GM12865 (cell line): ENCODE measurements at places on chromosomes 7 and 10.

- no peak for DNase-seq
Observed at GRCh38 chr10:58567652-58568051, 55.0 kb downstream of the BICC1 start.

GRCh38 chr10:115483294-115483693 lies 390.1 kb downstream of the ATRNL1 start:
- no peak for DNase-seq

DNA sequence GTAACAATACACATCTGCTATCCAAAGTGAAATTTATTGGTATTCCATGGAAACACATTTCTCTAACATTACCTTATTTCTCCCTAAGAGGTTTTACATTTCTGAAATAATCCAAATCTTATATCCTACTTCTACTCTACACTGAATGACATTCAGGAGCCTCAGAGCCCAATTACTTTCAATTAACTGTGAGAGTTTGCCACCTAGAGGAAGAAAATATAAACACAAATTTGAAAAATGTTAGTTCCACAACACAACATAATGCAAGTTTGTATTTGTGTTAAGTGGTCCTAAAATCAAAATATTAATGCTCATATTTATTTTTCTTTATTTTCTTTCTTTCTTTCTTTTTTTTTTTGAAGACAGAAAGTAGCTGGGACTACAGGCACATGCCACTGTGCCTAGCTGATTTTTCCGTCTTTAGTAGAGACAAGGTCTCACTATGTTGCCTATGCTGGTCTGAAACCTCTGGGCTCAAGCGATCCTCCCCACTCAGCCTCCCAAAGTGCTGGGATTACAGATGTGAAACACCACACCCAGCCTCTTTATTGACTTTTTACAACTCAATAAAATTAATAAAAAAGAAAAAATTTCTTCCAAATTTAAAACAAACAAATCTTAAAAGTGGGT lies 46.0 kb downstream of the ATAD1 start:
- peak; percentile 27 for DNase-seq

- DNase-seq, result peak; percentile 39
Observed at GRCh38 chr7:92841192-92841591, 4.8 kb upstream of the CDK6 start.

GRCh38 chr7:132504852-132505251 lies 71.4 kb downstream of the PLXNA4 start:
- no peak for DNase-seq

DNA sequence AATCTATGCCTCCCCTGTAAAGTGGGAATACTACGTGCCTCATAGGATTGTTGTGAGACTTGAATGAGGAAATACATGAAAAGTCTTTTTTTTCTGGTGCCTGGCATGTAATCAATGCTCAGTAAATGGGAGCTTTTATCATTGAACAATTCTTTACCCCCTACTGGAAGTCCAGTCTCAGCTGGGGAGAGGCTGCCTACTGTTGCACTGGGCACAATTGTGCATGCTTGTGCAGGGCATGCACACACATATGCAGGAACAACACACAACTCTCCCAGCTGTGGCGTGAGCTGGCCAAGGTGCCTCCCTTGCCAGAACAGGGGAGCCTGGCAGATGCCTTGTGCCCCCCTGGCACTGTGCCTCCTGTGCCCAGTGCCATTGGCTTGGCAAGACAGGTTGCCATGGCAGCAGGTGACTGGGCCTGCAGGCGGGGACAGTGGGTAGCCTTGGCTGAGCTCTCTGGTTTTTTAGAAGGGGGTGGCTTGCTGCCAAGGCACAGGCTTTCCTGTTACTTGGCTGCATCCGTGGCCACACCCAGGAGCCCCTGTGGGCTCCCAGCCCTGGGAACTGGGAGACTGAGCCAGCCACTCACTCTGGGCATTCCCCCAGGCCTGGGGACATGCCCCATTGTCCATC lies 16.1 kb upstream of the PALD1 start:
- DNase-seq, result no peak

- no peak for DNase-seq
Observed at GRCh38 chr10:49325916-49326783, 27.2 kb downstream of the C10orf71 start.

- DNase-seq, result no peak
Observed at GRCh38 chr7:630539-630938, 96.0 kb upstream of the DNAAF5 start.

GRCh38 chr7:41942468-41943093 lies 239.7 kb upstream of the INHBA start:
- DNase-seq, result no peak

- DNase-seq, result no peak
Observed at GRCh38 chr7:19508821-19509220, 200.0 kb downstream of the POLR1F start.

- no peak for DNase-seq
Observed at GRCh38 chr10:62075414-62075813, 173.9 kb downstream of the ARID5B start.

DNA sequence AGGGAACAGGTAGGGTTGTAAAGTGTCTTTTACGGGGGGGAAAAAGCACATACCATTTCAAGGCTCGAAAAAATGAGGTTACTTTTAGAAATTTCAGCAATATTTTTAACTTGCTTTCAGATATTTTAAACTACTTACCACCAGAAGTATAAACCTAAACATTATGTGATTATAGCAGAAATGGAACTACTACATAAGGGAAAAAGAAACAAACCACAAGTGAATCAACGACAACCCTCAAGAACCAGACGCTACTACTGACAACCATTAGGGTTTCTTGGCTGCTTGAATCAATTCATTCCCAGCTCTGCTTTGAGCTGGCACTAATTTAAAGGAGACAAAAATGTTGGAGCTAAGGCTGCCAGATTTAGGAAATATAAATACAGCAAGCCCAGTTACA lies 80.1 kb downstream of the ZFAND4 start:
- DNase-seq, result no peak

GRCh38 chr10:51214207-51215196 lies 140.2 kb downstream of the PRKG1 start:
- DNase-seq, result no peak

DNA sequence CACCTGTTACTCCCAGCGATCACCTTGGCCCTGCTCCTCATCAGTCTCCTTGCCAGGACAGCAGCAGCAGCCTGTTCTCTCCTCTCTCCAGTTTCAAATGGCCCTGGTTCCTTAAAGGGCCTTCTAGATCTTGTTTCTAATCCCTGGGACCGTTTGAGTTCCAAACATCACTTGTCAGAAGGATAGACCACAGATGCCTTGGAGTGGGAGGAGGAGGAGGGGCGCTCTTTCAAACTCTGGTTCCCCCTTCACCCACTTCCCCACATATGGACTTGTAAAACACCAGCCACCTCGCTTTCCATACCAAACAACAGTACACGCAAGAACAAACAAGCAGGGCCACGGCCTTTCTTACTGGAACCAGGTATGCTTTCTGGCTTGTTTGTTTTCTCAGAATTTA lies 104.8 kb downstream of the PLXNA4 start:
- no peak for DNase-seq

- no peak for DNase-seq
Observed at GRCh38 chr10:86970162-86970981, 2.1 kb downstream of the ADIRF start.

DNA sequence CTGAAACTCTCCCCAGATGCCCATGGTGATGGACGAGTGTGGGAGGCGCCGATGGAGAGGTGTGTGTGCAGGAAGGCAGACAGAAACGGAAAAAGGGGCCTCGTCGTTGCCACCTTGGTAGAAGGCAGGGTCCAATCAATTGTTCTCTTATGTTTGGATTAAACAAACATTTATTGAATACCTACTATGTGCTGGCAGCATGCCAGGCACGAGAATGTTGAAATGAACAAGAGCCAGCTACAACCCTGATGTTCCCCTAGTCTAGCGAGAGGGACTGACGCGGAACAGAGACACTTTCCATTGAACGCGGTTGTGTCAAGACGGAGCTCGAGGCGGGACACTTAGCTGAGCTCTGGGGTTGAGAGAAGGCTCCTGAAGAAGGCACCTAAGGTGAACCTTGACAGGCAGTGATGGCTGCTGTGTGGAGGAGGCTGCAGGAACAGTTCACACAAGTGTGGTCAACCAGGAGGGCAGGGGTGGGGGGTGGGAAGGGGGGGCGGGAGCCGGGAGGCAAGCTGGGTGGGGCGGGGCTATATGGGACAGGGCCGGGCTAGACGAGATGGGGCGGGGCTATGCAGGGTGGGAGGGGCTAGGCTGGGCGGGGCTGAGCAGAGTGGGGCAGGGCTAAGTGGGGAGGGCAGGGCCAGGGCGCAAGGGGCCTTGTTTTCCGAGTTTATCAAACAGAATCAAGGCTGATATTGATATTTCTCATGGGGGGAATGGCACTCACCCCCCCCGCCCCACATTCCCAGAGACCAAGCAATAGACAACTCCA lies 181.0 kb downstream of the GATA3 start:
- no peak for DNase-seq

- no peak for DNase-seq
Observed at GRCh38 chr7:134826105-134826504, 46.7 kb downstream of the CALD1 start.

GRCh38 chr7:51014811-51015210 lies 232.1 kb upstream of the GRB10 start:
- no peak for DNase-seq

- peak; percentile 94 for DNase-seq
Observed at GRCh38 chr10:96271016-96271815, at the start of gene BLNK. BLNK (minus strand) TSS chr10:96271569; CDS start chr10:96271398, 171 bp downstream.

DNA sequence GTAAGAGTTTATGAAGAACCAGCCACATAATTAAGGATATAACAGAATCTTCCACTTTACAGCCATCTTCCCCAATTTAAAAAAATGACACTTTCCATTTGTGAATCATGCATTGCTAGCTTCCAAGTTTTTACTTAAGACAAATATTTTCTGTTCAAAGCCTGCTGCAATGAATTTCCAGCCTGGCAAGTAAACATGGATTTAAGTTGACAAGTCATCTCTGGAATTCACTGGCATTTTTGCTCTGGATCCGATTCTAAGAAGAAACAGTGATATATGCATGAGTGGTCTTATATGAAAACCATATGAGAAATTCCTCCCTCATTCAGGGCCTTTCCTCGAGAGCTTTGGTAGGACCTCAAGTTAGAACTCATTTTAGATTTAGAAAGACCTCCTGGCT lies 116.1 kb upstream of the CDCA7L start:
- DNase-seq, result no peak

DNA sequence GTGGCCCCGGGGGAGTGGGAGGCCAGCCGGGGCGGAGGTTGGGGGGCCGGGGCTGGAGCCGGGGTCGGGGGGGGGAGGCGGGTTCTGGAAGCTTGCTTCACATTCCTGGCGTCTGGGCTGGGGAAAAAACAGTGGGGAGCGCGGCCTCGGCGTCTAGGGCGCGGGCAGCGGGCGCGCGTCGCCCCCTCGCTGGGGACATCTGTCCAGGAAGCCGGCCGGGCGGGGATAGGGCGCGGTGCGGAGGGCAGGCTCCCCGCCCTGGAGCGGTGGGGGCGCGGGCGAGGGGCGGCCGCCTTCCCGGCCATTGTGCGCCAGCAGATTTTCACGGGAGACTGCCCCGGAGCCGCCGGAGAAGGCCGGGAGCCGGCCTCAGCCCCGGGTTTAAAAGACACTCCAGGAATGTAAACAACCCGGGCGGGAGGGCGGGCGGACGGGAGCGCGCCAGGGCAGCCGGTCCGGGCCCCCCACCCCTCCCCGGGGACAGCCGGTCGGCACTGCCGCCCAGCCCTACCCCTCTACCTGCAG lies 1.4 kb downstream of the ZMIZ1 start:
- DNase-seq, result no peak

- no peak for DNase-seq
Observed at GRCh38 chr10:2460812-2461211, 606.5 kb upstream of the PFKP start.
